Motor neuron (in vitro differentiated cells): ENCODE measurements at places on chromosomes 16 and 17. TPM values are rescaled to one million over a fixed set of nuclear protein-coding genes. Genes with fewer than 3 reads are reported as not detected.

NUDT16L1 gene
- total RNA-seq: 9.4 and 13.8 TPM in 2 replicates

CD300LG gene
- total RNA-seq: not detected in 2 replicates

HBQ1 gene
- 4.0 TPM in 1 of 2 replicates, not detected in the other for total RNA-seq

CHD9NB gene
- total RNA-seq: 4.8 and 5.8 TPM in 2 replicates

CCL16 gene
- total RNA-seq: not detected in 2 replicates

CCL13 gene
- not detected in 2 replicates for total RNA-seq

PCGF2 gene
- total RNA-seq: 15.3 and 16.5 TPM in 2 replicates

SCGB1C2 gene
- not detected in 2 replicates for total RNA-seq
